ENCODE measurements at places on chromosomes 12 and 14.

DNA sequence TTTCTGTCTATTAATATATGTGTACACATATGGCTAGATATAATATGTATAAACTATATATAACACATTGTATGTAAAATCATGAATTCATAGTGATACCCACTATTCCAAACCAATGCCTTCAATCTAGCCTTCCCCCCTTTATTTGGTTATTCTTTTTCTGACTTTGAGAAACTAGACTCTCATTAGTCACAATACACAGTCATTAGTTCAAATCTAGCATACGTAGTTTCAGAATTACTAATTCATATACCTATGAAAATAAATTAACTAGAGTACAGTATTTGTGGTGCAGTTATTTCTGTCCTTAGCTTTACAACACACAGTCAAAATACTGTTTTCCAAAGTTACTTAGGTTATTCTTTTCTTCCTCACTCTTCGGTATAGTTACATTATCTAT is 268.2 kb downstream of the DPF3 start:
- no peak for DNase-seq

DNA sequence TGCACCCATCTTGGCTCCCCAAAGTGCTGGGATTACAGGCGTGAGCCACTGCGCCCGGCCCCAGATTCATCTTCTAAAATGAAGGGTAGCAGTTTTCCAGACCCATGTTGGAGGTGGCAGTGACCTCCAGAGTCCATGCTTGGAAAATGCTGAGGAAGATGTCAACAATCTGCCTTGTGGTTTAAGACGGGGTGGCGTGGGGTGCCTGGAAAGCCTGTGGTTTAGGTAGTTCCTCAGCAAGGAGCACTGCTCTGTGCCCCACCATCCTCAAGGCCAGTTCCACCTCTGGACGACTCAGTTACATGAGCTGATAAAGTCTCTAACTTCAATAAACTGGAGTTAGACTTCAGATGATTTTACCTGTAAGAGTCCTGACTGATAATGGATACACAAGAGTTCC is 48.6 kb downstream of the DRAM1 start:
- no peak for DNase-seq

GRCh38 chr12:46446645-46447044 is 74.1 kb upstream of the SLC38A2 start:
- DNase-seq = no peak

GRCh38 chr14:65853407-65853955 is 441.0 kb downstream of the FUT8 start:
- DNase-seq = no peak

GRCh38 chr12:80443974-80444666 is at the start of gene PTPRQ:
Gene PTPRQ (plus strand): TSS chr12:80444235. CDS start chr12:80444346, 111 bp downstream.
- DNase-seq = no peak

DNA sequence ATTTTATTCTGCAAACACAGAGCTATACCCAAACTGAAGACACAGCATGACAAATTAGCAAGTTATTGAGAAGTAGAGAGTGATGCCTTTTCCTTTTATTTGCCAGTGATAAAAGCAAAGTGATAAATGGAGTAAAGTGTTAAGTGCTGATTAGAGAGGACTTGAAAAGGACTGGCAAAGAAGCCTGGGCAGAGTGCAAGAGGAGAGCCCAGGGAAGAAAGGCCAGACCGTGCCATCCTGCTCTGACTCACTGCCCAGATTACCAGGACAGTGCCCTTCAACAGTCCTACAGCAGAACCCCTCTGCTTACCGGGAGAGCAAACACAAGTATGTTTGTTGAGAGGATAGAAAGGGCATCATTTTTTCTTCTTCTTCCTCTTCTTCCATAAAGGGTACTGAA is 106.5 kb downstream of the ETV6 start:
- DNase-seq = no peak

DNA sequence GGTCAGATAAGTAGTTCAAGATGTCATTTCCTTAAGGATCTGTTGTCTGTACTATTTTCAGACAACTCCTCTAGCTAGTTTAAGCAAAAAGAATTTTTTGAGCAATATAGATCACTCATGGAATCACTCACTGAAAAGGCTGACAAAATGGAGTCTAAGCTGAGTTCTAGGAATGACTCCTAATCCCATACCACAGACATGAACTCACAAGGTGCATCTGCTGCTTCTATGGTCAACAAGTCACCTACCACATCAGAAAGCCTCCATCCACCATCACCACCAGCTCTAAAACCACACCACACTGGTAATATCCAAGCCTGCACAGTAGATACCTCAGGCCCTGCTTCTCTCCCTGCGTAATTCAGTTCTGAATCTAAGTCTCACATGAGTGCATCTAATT is 33.0 kb downstream of the PWP1 start:
- no peak for DNase-seq

DNA sequence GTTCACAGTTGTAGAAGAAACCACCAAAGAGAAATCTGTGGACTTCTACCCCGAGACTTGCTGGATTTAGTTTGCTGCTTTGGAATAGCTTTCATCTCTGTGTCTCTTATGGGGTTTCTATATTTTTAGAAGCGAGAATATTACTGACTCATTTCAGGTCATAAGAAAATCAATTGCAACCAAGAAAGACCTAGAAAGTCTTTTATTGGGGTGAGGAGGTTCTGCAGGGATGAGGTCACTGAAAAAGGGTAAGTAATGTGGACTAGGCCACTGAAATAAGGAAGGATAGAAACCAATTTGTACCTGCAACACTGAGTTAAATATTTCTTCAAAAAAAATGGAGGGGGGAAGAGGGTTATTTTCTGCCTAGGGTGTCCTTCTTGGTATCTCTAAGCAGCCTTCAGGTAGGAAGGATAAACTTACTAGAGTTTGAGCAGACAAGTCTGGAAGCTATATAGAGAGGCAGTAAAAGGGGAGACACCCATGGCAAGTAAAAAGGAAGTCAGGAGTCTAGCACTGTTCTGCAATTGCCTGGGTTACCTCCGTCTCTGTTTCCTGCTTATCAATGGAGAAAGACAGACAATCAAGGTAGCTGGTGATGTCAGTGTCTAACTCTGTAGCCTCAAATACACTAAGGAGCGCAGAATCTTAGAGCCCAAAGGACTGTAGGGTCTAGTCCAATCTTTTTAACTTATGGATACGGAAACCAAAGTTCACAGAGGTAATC is 19.6 kb upstream of the KERA start:
- no peak for DNase-seq

DNA sequence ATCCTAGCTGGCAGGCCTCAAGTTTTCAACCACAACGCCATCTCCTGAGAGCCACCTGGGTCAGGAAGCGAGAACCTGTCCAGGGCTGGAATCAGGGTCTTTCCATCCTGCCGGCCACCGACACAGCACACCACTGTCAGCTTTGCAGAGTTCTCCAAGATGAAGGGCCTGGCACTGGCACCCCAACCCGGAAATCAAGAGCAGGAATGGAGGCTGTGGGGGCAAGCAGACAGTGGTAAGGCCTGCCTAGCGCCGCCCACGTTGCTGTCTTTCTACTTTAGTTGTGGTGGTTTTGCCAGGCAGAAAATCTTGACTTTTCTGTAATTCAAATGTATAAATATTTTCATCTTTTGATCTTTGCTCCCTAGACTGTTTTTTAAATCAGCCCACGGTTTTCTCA is 90.7 kb downstream of the ITPK1 start:
- no peak for DNase-seq

- DNase-seq = no peak
Measured at GRCh38 chr12:67754933-67755697, 106.6 kb downstream of the DYRK2 start.

DNA sequence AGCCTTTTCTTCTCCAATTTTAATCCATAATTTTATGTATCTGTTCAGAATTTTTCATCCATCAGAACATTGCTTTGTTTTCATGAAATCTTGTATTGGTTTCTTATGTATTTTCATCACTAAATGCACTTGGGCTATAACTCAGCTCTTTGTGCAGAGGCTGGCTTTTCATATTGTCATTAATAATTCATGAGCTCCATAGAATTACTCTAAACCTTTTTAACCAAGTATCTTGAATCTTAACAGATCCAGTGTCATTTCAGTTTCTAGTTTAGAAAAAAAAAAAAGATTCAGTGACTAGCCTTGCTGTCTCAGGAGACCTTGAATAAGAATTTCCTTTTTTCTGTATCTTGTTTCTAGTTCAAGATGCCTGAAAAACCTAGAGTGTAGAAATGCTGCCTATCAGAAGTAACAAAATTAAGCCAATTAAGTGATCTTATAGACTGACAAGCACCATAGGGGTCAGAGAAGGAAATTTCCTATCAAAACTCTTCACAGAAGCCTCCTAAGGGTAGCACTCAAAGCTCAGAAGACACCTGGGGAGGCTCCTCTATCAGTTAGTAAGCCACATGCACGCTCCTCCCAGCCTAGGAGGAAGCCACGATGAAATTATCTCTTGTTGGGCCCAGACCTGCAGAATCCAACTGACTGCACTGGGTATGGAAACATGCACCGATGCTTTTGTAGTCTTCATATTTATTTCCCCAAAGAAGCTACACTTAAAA is 163.4 kb downstream of the KICS2 start:
- DNase-seq = no peak

DNA sequence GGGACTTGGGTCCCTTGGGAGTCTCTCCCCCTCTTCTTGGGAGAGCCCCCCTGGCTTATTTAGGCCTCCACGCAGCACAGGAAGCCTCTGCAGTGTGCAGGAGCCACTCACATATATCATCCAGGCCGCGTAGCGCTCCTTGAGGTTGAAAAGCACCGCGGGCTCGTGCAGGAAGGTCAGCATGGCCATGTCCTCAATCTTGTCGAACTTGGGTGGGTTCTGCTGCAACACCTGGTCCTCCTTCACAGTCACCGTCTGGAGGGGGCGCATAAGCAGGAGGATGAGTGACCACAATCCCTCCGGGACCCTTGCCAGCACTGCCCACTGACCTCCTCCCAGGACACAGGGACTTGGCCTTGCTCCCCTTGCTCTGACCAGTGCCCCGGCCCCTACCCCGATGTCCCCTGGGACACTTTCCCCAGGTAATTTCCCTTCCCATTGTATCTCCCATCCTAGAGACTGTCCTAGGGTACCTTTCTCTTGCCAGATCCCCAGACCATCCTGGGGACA is 2.5 kb downstream of the MYH6 start:
- no peak for DNase-seq

DNA sequence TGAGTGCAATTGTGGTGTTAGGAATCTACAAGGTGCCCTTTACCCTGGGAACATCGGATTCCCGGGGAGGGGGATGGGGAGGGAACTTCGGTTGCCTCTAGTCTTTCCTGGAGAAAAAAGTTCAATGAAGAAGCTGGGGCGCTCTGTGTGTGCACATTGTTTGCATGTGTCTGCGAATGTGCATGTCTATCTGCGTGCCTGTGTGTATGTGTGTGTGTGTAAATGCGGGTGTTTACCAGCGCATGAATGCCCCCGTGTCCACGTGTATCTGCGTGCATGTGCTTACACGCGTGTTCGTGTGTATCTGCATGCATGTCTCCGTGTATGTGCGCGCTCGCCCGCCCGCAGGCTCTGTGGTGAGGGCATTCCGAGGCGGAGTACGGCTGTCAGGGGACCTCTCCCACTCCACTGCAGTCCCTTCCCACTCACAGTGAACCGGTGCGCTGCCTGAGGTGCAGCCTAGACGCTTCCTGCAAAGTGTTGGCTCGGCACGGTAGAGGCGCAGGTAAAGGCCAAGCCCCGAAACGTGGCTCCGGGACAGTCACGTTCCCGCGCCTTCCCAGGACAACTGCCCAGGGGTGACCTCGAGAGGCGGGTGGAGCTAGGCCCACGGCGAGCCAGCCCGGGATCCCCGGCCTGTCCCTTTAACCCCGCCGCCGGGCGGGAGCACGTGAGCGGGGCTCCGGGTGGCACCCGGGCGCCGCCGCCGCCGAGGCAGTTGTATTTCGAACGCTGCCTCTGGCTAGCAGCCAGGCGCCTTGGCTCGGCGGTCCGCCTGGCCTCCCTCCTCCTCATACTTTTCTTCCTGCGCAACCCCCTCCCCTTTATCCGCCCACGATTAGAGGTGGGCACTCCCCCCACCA is 539 bp upstream of the HMGA2 start:
- DNase-seq = peak; percentile 81

DNA sequence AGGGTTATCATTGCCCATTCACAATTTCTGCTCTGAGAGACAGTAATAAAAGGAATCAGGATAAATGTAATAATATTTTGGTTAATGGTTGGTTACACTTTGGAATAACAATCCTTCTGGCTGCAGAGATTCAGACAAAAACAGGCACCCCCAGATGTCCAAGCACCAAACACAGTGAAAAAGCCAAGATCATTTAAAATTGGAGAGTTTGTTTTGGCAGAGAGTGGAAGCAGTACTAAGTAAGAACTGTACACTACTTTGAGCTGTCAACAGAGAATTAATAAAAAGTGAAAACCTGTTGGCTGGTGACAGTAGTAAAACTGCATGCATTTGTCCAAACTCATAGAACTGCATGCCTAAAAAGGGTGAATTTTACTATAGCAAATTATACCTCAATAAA is 15.6 kb upstream of the IL22 start:
- no peak for DNase-seq

GRCh38 chr12:25372969-25373817 is 122.5 kb upstream of the KRAS start:
- no peak for DNase-seq

- no peak for DNase-seq
Measured at GRCh38 chr14:32703183-32703621, 235.5 kb upstream of the NPAS3 start.

DNA sequence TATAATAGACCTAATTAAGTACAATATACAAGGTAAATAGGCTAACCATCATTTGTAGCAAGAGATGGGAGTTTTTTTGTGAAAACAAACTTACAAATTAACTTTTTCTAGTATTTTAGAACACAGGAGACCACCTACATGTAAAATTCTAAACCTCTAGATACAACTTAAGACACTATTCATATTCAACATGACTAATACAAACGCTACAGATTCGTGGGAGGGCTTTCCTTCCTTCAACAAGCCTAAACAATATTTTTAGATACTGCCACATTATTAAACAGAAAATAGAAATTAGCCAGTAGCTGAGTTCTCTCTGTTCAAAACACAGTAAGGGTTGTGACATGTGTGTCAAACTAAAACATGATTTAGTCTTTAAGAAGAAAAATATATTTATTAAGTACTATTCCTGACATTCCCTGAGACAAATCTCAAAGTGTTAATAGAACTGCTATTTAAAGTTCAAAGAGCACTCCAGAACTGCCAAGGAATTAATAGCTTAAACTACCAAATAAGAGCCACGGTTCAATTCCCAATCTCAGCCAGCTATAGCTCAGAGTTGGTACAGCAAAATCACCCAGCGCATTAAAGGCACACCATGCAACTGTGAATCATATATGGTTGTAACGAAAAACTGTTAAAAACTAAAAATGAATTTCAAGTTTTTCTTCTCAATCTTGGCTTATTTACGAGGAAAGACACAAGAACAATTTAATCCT is 10.7 kb downstream of the MED13L start:
- no peak for DNase-seq
